ENCODE measurements at places on chromosomes 4 and X. TPM values are rescaled to one million over a fixed set of nuclear protein-coding genes. Genes with fewer than 3 reads are reported as not detected.

FAM47C gene
- not detected for total RNA-seq

IL1RAPL1 gene
- not detected for total RNA-seq

PNMA3 gene
- 6.3 TPM for total RNA-seq

SPANXC gene
- not detected for total RNA-seq

GABRB1 gene
- total RNA-seq: not detected

SERPINA7 gene
- not detected for total RNA-seq

WDR17 gene
- 1.2 TPM for total RNA-seq

UBE2K gene
- total RNA-seq: 73.1 TPM

HSFX2 gene
- total RNA-seq: 0.28 TPM

SSX4B gene
- not detected for total RNA-seq

ERCC6L gene
- total RNA-seq: 8.2 TPM

CFI gene
- total RNA-seq: not detected

LRAT gene
- not detected for total RNA-seq

GRCh38 chr4:137530176-137530575, 2.1 kb downstream of the PCDH18 start:
- DNase-seq: no peak

DNA sequence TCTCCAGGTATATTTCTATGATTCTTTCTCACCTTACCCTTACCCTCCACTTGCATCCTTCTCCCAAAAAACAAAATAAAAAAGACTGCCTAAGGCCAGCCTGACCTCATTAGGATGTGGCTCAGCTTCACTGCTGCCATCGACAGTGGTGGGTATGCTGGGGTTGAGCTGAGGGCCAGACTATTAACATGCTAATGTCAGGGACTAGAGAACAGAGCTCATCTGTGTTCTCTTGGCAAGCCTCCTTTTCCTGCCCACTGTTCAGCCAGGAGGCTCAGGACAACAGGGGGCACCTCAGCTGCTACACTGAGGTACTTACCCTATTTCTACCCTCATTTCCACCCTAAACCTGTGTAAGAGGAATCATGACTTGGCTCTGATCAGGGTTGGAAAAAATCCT, 59.3 kb downstream of the MSN start:
- DNase-seq: no peak

DNA sequence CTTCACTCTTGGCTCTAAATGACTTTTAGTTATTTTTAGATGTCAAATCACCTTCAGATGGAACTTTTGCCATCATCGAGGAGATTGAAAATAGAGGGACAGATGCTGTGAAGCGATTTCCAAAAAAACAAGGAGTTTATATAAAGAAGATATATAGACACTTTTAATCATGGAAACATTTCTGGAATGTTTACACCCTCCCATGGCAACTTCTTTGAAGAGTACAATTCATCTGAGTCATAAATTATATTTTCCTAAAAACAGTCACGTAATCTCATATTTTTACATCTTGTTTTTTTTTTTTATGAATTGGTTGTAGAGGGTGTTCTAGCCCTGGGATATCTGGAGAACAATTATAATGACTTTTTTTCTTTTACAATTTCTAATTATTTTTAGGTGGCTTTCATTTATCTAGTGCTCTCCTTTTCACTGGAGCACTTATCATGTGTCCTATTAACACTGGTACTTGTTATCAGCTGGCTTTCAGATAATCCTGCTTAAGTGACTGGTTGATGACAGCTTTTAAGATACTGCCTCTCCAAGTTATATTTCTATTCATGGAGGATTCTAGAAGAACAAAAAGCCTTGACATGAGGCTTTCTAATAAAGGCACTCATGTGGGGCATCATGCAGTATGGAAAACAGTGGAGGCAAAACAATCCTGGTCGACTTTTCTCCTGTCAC, 24.9 kb downstream of the PCDH7 start:
- DNase-seq: no peak

DNA sequence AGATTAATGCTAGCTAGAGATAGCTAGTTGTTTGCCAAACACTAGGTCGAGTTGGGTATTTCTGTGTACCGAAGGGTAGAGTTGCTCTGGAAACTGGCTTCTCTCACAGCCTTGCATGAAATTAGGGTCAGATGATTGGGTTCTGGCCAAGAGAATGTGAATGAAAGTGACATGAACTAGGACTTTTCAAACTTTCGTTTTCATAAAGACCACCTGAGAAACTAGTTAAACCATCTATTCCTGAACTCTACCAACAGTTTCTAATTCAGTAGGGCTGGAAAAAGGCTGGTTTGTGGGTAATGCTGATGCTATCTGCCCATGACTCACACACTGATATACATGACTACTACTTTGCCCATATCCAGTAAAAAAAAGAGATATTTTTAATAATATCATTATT, 157.6 kb downstream of the GASK1B start:
- DNase-seq: no peak

- DNase-seq: no peak
Measured at GRCh38 chr4:90211174-90211573, 84.0 kb downstream of the CCSER1 start.

- no peak for DNase-seq
Measured at GRCh38 chrX:38225093-38225492, 4.4 kb upstream of the SRPX start.

DNA sequence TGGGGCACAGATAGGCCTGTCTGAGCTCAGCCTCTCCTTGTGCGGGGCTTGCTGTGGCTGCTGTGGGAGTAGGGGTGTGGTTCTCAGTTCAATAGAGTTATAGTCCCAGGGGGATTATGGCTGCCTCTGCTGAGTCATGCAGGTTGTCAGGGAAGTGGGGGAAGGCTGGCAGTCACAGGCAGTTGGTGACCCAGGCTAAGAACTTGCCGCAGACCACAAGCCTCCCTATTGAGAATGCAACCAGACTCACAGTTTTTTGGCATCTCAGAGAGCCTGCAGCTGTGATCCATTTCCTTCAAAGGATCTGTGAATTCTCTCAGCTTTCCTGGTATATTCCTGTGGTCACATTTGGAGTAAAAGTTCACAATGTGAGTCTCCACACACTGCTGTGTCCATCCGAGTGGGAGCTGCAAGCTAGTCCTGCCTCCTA, 364.9 kb downstream of the ZNF674 start:
- peak; percentile 24 for DNase-seq

DNA sequence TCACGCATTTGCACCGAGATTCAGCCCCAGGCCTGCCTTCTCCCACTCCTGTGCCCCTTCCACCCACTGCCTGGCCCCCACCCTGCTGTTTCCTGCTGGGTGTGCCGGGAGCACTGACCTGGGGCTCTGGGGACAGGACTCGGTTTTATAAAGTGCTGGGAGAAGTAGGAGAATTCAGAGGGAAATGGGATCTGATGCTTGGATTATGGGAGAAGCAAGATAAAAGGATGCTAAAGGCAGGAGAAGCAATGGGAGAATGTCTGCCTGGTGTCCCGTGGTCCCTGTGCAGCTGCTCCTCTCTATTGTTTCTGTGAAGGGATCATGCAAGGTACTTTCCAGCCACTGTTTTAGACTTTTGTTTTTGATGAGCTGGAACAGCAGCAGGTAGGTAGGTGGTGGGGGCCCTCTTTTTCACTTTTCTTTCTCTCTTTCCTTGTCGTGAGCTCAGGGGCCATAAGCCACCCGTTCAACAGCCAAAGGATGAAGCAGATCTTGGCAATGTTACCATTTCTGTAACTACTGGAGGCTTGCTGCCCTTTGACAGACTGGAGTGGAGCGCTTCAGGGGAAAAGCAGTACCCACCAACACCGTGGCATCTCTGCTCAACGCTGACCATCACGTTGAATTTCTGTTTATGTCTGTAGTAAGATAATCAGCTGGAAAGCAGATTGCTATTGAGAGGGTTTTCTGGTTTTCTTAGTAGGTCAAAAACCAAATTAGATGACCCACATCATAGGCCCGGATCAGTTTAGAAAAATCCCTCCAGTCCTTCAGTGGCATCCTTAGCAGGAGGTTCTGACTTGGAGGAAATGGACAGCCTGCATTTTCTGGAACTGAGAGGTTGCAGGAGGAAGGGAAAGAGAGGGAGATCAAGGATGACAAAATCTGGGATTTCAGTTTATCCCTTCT, 63.8 kb upstream of the ENPP6 start:
- no peak for DNase-seq

DNA sequence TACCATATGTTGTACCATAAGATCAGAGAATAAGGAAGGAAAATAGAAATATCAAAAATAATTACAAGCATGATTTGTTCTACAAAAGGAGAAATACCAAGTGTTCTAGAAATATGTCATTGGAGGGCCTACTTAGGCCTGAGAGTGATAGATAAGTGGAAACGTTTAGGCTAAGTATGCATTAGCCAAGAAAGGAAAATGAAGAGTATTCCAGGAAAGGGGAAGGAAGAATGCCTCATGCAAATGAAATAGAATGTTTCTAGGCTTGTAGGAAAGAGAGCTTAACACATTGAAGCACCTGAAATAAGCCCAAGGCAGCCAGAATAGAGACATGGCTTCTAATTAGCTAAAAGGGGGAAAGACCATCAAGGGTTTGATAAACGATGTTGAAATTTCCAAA, 595.7 kb upstream of the ATOH1 start:
- DNase-seq: no peak

GRCh38 chr4:76526585-76526990, 91.6 kb downstream of the SHROOM3 start:
- no peak for DNase-seq

GRCh38 chr4:183816077-183816476, 89.0 kb upstream of the STOX2 start:
- DNase-seq: no peak

- no peak for DNase-seq
Measured at GRCh38 chrX:13863324-13863723, 46.4 kb upstream of the GPM6B start.

- no peak for DNase-seq
Measured at GRCh38 chr4:46793036-46793435, 116.0 kb downstream of the COX7B2 start.

- no peak for DNase-seq
Measured at GRCh38 chrX:137366018-137366633, 199.8 kb upstream of the ZIC3 start.

GRCh38 chr4:152936446-152937335, 568 bp downstream of the FHDC1 start:
- peak; percentile 54 for DNase-seq

GRCh38 chr4:2733001-2733843, 22.9 kb downstream of the TNIP2 start:
- DNase-seq: no peak

- peak; percentile 29 for DNase-seq
Measured at GRCh38 chrX:72308566-72309296, 3.0 kb upstream of the CITED1 start.

- no peak for DNase-seq
Measured at GRCh38 chr4:186158966-186159365, 32.4 kb upstream of the CYP4V2 start.
